ENCODE measurements at places on chromosomes 16 and 17.

- no peak for DNase-seq
These were observed 204.5 kb downstream of the RBFOX3 start for GRCh38 chr17:79406316-79406715.

DNA sequence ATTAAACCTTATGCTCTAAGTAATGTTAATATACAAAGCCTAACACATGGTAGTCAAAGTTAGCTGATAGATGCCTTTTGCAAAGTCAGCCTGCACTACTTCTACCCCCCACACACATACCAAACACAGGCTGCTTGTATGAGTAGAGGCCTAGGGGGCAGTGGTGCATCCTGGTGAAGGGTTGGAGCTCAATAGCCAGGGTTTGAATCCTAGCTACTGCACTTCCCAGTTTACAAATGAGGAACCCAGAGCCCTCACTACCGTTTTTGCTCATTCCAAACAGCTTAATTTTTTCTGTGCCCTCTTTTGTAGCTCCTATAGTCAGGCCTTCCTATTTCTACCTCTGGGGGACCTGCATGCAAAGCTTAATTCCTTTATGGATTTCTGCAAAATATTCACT is 18.9 kb upstream of the HYDIN start:
- no peak for DNase-seq

GRCh38 chr16:21949713-21950260 is 3.4 kb upstream of the UQCRC2 start:
- DNase-seq: no peak

DNA sequence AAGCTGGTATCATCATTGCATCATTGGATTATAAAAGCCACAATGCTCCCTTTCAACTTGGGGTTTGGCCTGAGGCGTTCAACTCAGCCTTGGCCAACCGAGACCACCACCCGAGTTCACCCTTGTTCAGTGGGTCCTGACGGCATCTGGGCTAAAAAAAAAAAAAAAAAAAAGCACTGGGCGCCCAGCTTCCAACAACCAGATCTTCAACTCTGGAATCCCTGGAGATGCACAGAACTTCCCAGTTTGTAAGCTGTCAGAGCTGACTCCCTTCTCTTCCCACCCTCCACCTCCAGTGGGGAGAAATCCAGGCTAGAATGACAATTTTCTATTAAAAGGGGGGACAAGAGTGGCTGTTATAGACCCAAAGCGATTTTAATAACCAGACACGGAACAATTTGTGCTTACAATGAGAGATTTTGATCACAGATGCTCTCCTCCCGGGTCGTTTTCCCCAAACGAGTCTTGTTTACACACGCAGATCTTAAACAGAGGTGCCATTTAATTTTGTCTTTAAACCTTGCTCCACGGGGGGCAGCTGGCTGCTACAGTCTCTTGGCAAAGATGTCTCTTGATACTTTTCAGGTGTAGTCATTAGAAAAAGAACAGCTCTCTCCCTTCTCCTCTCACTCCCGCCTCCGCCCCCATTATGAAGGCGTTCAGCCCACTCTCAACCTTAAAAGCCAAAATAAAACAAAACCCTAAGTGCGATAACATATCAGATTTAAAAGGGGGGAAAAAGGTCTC is 26.9 kb downstream of the GPRC5B start:
- no peak for DNase-seq

- DNase-seq: no peak
These were observed 5.6 kb downstream of the CORO6 start for GRCh38 chr17:29617125-29617480.

GRCh38 chr17:71762526-71762925 is 358.3 kb upstream of the SOX9 start:
- no peak for DNase-seq

DNA sequence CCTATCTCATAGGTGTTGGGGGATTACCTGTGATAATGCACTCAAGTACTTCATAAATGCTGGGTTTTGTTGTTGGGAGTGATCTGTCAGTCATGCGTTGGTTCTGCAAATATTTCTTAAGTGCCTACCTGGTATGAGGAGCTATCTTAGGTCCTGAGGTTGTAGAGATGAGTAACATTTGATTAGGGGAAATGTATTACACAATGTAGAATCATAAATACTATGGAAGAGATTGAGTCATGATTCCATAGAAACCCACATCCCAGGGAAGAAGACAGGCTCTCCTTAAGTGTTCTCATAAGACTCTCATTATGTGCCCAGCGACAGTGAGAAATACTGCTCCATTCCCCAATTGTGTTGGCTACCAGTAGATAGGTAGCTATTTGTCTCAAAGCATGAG is 240.1 kb downstream of the FTO start:
- DNase-seq: no peak

- DNase-seq: no peak
These were observed 15.0 kb upstream of the C17orf58 start for GRCh38 chr17:68011199-68011665.

DNA sequence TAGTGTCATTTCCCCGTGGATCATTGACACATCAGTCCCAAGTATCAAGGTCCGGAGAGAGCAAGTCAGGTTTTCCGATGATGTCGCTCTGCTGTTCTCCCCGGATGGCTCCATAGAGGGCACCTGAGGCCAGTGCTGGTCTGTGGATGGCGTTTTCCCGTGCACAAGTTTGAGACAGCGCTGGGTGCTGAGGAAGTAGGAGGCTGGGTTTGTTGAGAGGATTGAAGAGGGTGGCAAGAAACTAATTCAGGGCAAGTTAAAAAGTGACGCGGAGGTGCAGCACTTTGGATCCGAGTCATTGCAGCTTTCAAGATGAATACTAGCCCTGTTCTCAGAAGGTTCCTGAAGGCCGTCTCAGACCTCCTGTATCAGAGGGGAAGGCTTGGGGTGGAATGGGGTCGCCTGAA is 7.7 kb downstream of the NUBP1 start:
- DNase-seq: no peak

- no peak for DNase-seq
These were observed 2.4 kb downstream of the ZNF768 start for GRCh38 chr16:30523768-30524574.

- no peak for DNase-seq
These were observed 427.5 kb downstream of the UTP18 start for GRCh38 chr17:51687887-51688286.

- DNase-seq: no peak
These were observed 34.6 kb downstream of the PRMT7 start for GRCh38 chr16:68345351-68345810.

- DNase-seq: no peak
These were observed 383.4 kb upstream of the RBFOX1 start for GRCh38 chr16:6949240-6949639.

DNA sequence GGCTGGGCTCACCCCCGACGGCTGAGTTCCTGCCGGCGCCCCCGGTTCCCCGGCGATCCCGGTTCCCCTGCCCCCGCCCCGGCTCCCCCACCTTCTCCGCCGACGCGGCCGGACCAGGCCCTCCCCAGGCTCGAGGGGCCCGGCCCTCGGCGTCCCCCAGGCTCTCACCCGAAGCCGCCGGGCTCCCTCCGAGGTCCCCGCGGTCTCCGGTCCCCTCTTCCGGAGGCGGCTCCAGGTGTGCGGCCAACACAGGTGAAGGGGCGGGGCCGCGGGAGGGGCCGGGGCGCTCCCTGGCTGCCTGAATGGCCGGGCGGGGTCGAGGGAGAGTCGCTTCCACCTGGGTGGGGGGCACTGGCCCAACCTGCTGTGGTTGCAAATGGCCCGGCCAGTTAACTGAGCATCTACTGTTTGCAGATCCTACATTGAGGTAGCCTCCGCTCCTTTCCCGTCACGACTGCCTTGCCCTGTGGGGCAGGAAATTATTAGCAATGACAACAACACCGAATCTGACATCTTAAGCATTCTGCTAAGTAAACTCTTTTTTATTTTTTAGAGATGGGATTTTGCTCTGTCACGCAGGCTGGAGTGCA is at the start of gene BICDL2:
BICDL2 (minus strand) TSS at position 219 of the 590 bp plus-strand sequence. CDS start 1,448 bp downstream, outside the sequence.
- no peak for DNase-seq

Measured in GOT3 (cell line).